ENCODE measurements at places on chromosomes 6 and 20.

GRCh38 chr6:135221505-135221904, 40.4 kb downstream of the MYB start:
- no peak for DNase-seq

DNA sequence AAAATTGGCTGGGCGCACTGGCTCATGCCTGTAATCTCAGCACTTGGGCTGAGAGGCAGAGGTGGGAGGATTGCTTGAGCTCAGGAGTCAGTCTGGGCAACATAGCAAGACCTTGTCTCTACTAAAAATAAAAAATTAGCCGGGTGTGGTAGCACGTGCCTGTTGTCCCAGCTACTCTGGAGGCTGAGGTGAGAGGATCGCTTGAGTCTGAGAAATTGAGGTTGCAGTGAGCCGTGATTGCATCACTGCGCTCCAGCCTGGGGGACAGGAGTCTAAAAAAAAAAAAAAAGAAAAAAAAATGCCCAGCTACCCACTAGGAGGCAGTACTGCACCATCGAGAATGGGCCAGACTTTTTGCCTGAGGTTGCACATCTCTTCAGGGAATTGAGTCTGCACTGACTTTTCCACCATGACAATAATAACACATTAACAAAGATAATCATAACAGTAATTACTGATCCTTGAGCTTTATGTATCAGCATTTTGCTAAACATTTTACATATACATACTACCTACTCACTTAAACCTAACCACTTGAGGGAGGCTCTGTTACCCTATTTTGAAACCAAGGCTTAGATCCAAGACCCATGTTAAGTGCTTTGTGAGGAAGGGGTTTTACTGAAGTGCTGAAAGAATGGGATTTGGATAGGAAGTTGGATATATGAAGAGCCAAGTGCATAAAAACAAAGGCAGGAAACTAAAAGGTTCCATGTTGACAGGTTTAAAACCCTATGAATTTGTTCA, 21.0 kb downstream of the SRSF3 start:
- peak; percentile 30 for DNase-seq

DNA sequence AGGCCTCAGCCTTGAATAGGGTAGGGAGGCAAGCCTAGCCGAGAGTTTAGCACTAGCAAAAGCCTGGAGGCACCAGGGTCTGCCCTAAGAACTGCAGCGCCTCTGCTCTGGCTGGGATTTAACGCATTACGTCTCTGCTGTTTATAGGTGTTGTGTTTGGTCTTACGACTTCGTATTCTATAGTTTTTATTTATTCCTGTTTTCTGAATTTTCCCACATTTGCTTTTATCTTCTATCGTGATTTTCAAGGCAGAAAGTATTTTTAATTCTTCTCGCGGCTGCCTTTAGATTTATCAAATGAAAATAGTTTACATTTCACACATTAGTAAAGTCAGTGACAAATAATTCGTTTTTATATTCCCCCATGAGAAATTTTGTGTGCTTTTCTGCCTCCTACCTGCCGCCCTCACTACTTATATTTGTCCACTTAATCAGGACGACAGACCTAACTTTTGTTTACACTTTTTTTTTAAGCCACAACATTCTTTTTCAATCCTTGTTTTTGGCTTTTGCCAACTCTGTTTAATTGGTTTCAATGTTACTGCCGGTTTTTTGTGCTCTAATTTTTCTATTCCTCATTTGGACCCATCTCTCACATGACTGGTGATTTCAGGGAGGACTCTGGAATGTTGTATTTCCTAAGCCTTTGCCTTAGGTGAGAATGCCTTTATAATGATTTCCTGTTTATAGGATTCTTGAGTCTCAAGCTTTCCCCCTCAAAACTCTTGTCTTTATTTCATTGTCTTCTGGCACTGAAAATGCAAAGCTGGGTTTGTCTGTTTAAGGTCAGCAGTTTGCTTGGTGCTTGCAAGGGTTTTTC, 1.3 kb upstream of the LZTS3 start:
- no peak for DNase-seq

DNA sequence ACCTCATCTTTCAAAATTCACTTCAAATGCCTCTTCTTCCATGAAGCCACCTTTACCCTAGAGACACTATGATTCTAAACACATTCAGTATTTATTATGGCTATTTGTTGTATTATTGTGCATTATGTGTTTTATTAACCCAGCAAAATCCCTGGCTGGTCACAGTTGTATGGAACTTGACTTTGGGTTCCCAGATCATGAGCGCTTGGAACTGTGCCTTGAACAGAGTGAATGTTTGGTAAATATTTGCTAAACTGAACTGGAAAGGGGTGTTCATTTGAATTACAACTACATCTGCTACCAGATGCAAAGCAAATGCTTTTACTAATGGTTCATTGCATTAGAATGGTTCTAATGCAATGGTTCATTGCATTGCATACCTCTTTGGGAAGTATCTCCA, 259.8 kb downstream of the PKHD1 start:
- no peak for DNase-seq

DNA sequence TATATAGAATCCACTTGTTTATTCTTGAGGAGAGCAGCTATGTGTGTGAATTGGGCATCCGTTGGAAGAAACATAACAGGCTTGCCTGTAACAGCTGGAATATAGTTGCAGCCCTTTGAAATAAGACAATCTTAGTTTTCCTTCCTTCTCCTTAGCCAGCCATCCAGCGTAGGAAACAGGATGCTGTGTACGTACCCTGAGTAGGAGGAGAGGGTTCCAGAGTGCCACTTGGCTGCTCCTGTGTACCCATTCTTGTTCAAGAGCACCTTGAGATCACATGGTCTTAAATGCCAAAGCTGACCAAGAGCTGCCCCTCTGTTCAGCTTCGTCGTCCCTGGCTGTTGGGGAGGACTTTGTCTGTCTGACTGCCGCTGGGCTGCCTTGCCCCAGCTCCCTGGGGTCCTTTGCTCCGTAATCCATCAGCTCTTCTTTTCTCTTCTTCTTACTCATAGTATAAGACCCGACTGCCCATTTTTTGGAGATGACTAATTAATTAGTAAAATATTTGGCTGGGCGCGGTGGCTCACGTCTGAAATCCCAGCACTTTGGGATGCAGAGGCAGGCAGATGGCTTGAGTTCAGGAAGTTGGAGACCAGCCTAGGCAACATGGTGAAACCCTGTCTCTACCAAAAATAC, 49.0 kb downstream of the RREB1 start:
- no peak for DNase-seq

DNA sequence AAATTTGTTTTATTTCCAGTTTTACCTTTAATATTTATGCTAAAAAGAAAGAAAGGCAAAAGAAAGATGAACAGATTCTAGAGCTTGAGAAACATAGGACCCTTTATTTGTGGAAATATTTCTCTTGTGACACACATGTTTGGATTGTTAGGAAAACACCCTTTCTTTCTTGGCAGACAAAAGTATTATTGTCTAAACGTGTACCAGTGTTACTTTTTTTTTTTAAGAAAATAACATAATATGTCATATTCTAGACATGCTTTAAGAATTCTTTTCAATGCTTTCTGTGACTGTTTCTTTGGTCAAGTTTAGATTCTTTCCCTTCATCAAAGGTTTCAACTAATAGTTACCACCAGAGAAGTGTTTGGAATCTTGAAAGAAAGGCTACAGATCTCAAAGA, 183.4 kb upstream of the CNR1 start:
- DNase-seq, result no peak

DNA sequence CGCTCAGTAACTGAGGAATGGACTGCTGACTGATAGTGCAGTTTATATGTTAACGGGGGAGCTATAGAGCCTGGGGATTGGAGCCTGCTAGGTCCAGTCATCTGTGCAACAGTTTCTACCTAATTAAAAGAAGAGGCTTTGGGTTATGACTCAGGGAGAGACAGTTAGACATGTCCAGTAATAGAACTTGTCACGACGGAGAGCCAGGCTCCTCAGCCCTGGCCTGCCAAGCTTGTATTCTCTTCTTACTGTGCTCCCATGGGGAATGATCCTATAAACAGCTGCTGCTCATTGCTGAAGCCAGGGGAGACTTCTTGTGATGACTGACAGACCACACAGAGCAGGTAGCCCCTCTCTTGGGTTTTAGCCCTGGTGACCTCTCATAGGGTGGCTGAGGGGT, 69.3 kb downstream of the SYNJ2 start:
- DNase-seq, result no peak

GRCh38 chr6:55759536-55759935, 115.9 kb downstream of the BMP5 start:
- DNase-seq, result no peak

- DNase-seq, result no peak
These were observed 164.7 kb upstream of the AGPAT4 start for GRCh38 chr6:161438430-161439030.

- no peak for DNase-seq
These were observed 3.7 kb upstream of the SLC17A2 start for GRCh38 chr6:25934156-25934555.

GRCh38 chr6:48474136-48474535, 363.1 kb upstream of the PTCHD4 start:
- no peak for DNase-seq

DNA sequence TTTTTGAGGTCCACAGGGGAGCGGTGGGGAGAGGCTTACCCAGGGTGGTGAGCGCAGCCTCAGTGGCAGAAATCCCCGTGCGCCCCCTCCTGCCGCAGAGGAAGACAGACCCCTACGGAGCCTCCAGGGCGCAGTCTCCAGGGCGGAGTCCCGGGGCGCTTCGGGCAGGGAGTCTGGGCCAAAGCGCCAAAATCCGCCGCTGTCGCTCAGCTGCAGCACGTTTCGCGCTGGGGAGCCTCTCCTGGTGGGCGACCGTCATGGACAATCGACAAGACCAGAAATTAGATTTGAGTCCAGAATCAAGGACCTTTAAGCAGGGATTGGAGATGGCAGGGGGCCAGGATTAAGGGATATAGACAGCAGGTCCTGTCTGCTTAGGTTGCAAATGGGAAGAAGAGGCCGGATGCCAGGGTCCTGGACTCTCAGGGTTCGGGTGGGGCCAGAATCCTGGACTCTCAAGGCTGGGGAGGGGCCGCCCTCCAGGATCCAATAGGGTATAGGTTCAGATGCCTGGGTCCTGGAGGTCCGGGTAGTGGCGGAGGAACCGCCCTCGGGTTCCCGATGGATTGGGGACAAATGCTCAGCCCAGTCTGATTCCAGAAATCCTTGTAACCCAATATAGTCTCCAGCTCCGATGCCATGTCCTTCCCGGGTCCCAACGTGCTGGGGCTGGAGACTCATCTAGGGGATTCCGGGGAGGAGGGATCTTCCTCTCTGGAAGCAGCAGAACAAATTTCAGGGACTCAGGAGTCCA, 7.9 kb upstream of the HLA-E start:
- no peak for DNase-seq

- DNase-seq, result no peak
These were observed 131.1 kb upstream of the CEP162 start for GRCh38 chr6:84358581-84358980.

GRCh38 chr20:63070301-63070625, 63.5 kb upstream of the BHLHE23 start:
- no peak for DNase-seq

- no peak for DNase-seq
These were observed 92.5 kb downstream of the SESN1 start for GRCh38 chr6:109002051-109002697.

GRCh38 chr6:170010665-170011203, 259.3 kb downstream of the ERMARD start:
- DNase-seq, result no peak

DNA sequence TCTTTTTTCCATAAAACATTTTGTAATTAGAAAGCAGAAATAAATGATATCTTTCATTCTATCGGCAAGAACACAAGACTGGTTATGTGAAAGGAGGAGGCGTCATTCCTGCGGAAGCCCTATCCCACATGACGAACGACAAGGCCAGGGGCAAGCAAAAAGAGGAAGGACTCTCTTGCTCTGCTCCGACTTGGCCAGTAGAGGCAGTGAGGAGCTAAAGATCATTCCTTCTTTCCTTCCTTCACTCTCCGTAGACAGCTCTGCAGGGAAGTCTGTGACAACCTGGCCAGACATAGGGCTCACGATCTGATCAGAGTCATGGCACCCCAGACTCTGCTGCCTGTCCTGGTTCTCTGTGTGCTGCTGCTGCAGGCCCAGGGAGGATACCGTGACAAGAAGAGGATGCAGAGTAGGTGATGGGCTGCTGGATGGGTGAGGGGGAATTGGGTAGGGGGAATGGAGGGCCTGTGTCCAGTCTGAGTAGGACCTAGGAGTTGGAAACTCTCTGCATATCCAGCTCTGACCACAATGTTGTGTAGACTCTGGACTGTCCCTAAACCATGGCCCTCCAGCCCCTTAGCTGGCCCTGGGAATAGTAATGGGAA, at the start of gene WFDC10A:
WFDC10A (plus strand) TSS at position 244 of the 605 bp plus-strand sequence; CDS start at position 319, 75 bp downstream.
- DNase-seq, result no peak

- no peak for DNase-seq
These were observed 1068.7 kb upstream of the FLRT3 start for GRCh38 chr20:15406072-15406471.

DNA sequence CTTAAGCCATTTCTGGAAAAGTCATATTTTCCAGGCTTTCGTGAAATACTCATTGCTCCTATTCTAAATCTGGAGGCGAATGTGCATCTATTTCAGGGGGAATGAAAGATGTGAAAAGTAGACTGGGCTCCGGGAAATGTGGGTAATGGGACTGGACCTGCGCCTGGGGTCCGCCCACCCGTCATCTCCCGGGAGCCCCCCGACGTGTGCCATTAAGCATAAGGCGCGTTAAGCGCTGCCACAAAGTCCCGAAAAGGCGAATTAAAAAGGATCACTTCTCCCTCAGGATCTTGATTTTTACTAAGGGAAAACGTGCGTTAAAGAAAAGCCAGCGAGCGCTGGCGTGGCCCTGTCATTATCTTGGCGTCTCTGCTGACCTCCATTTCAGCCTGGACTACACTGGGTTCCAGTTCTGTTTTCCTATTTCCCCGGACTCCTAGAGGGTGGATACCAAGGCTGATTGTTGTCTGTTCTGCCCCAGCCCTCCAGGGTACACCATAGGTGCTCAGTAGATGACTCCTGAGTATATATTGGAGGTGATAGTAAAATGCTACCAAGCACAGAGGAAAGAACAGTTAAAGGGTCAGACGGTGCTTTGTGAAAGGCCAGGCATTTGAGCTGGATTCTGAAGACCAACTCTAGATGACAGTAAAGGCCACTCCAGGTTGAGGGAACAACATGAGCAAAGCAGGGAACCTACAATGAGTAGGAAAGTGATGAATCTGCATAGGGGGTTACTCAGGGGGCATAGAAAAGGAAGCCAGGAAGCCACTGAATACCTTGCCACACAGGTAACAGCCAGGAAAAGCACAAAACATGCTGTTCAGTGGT, 89.2 kb upstream of the ARID1B start:
- DNase-seq, result no peak

DNA sequence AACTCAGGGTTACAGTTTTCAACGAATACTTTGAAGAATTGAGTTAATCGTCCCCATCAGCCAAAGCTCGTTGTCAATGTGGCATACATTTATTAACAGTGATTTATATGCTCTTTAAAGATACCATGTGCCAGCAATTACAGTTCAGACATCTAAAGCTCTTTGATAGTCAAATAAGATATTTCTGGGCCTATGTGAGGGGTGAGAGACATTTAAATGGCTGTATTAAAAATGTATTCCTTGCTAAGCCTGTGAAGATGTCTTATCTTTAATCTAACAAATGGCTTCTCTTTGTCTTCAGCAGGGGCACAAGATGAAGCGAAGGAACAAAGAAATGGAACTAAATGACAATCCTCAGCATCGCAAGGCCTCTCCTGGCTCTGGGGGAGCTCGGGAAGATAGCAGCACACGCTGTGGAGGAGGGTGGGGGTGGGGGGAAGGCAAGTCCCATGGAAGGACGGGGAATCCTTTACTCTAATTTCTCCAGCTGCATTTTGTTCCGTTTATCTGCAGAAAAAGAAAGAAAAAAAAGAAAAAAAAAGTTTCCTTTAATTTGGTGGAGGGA, 523.6 kb downstream of the KIF16B start:
- DNase-seq, result no peak
